Fibroblast of mammary gland (primary cell): ENCODE measurements at places on chromosomes 2 and 18.

DNA sequence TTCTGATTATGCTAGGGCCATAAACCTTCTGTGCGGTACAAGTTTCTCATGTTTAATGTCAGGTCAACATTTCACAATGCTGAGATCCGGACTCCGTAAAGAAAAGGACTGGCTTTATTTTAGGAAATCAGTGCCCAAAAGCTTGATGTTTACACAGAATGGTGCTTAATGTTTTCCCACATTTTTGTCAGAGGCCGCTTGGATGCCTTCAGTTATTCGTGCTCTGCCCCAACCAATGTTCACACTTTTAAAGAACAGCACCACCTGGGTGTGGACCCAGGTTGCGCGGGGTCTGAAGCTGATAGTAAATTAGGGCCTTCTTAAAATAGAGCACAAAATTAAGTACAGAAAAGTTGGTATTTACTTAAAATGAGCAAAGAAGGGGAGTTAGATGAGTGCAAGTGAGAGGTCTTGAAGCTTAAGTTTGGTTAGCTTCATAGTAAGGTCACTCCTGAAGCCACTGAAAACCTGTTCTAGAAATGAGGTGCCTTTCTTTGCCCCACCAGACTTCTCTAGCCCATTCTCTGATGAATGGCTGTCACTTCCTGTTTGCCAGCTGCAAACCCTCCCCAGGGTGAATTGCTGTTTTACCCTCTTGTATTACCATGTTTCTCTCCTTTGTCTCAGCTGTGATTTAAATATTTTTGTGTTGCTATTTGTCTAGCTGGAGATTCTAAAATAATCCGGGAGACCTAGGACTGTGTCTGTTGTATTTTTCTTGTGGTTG lies 20.5 kb downstream of the SLC3A1 start:
- DNase-seq = no peak

DNA sequence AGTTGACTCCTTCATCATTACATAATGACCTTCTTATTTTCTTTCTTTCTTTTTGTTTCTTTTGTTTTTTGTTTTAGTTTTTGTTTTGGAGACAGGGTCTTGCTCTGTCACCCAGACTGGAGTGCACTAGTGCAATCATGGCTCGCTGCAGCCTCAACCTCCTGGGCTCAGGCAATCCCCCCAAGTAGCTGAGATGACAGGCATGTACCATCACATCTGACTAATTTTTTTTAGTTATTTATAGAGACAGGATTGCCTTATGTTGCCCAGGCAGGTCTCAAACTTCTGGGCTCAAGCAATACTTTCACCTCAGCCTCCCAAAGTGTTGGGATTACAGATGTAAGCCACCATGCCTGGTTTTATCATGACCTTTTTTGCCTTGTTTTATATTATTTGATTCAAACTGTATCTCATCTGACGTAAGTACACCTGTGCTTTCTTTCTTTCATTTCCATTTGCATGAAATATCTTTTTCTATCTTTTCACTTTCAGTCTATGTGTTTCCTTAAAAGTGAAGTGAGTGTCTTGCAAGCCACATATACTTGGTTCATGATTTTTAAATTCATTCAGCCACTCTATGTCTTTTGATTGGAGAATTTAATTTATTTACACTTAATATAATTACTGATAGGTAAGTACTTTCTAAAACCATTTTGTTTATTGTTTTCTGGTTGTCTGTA lies 39.1 kb downstream of the SP100 start:
- no peak for DNase-seq

- DNase-seq = peak; percentile 61
Observed at GRCh38 chr2:174682578-174683391, 81.5 kb downstream of the CHRNA1 start.

GRCh38 chr2:109001201-109001600 lies 12.2 kb upstream of the EDAR start:
- DNase-seq = no peak

DNA sequence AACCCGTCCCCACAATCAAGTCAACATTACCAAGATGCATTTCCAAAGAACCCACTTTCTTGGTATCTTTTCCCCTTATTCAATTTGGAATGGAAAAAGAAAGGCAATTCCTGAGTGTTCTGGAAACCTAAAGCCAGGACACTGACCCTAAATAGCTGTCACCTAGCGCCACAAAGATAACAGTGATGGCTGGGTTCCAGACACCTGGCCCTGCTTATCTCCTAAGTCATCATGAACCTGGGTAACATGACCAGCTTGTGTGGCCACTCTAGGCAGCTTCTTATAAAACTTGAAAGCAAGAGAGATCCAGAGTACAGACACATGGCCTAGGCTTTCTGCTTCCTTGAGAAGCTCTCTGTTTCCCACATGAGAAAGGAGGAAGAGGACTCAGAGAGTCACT lies 95.4 kb downstream of the BOD1L2 start:
- no peak for DNase-seq

GRCh38 chr2:240957656-240958365 lies 40.6 kb upstream of the SNED1 start:
- no peak for DNase-seq

DNA sequence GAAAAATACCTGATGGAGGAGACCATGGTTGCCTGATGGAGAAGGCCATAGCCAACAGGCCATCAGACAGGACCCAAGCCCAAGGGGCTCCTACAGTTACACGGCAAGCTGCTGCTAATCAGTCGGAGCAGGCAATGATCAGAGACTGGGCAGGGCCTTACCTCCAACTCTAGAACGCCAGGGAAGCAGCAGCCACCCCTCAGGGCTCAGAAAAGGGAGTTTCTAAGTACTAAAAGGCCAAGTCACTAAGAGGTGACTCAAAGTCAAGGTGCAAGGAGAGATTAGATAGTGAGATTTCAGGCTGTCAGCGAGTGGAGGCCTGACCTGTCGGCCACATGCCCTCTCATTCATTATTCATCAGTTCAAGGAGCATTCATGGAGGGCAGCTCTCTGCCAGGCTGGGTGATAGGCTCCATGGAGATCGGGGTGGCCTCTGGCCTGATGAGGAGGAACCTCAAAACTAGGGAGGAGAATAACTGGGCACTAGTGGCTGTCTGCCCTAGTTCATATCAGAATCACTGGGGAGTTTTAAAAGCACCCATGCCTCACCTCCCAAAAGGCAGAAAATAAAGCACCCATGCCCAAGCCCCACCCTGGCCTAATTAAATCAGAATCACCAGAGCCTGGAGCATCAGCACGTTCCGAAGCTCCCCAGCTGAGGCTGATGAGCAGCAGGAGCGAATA lies 3.6 kb downstream of the VIL1 start:
- DNase-seq = no peak

DNA sequence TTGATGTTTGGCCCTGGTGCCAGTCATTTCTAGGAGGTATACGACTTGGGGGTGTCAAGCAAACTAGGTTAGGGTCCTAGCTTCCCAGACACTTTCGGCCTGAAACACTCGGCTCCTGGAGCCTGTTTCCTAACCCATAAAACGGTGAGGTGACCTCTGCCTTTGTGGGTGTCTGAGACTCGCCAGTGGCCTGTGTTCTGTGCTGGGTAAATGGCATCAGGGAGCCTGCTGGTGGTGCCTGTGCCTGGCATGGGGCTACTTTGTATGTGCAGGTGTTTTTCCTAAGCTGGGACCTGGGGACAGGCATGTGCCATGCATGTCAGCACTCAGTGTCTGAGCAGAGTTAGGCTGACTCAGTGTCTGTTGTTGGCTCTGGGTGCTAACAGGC lies 139.2 kb downstream of the GLI2 start:
- no peak for DNase-seq

- no peak for DNase-seq
Observed at GRCh38 chr2:37634914-37635503, 36.4 kb downstream of the CDC42EP3 start.

- DNase-seq = no peak
Observed at GRCh38 chr2:210022824-210023223, 20.4 kb downstream of the RPE start.

DNA sequence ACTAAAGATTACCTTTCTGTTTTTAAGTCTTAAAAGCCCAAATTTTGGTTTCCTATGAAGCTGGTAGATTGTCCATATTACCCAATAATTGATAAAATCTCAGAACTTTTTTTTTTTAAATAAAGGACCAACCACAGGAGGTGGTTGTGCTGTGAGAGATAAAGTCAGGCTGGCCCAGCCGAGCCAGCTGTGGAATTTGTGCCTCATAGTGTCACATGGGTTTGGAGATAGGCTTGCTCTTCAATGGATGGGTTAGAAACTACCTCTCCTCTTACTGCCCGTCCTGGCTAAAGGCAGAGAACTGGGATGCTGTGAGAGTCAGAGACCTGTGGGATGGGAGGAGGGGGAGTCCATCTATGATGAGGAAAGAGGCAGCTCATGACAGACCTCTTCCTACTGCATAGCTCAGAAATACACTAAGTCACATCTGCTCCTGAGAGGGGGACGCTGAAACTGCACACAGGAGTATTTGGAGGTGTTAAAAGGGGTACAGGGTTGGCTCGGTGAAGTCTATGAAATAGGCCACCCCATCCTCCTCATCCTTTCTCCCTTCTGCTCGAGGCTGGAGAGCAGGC lies 99.7 kb upstream of the MGAT4A start:
- no peak for DNase-seq

DNA sequence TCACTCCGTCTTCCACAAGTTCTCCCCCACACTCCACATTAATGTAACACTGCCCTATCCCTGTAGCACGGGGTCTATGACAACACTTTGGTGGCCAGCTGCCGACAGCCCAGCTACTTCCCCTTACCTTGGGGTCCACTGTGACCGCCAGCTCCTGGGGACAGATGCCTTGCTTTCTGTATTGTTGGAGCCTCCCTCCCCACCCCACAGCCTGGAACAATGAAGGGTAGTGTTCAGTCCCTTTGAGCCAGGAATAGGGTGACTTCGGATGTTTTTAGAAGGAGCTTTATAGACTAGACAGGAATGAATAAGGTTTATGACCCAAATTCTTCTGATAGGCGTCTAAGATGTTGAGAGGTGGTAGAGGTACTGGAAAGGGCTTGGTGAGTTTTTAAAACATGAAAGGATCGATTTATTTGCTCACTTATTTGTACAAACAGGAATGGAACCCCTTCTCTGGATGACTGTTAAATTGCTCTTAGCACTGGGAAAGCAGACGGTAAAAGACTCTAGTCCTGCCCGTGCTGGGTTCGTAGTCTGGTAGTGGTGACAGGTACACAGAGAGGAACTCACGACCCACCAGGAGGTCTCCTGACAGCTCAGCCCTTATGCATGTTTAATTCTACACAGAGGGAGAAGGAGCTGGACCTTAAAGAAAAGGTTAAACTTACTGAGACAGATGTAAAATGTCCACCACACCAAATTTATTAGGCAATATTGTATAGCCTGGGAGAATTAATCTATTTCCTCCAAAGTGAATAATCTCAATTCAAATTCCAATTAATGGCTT lies 90.9 kb downstream of the MYCN start:
- DNase-seq = no peak

- DNase-seq = no peak
Observed at GRCh38 chr2:107111623-107112022, 225.7 kb upstream of the ST6GAL2 start.

DNA sequence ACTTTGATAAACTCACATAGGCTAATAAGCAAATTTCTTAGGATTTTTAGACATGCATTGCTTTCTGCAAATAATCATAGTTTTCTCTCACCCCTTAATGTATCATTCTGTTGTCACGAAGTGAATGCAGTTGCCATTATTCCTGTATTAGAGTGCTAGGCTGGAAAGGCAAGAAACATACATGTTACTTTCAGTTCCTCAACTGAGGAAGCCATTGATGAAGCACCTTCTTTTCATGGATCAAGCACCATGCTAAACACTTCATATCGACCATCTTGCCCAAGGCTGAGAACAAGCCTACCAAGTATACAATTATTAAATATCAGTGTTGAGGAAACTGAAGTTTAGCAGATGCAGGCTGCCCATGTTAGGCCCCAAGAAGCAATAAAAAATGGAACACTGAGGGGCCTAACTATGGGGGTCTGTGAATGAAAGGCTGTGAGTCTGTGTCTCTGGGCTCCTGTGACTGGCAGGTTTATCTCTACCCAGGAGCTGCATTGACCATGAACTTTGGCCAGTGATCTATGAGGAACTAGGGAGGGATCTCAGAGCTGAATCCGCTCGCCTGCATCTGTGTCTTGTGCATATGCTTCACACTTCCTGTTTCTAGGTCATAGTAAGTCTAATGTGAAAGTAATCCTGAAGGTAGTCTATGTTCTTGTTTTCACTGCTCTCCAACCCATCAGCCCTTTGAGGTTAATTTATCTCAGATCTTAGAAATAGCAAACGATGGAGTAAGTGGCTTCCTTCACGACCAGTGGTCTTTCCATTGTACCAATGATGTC lies 16.0 kb upstream of the TSPYL6 start:
- no peak for DNase-seq

DNA sequence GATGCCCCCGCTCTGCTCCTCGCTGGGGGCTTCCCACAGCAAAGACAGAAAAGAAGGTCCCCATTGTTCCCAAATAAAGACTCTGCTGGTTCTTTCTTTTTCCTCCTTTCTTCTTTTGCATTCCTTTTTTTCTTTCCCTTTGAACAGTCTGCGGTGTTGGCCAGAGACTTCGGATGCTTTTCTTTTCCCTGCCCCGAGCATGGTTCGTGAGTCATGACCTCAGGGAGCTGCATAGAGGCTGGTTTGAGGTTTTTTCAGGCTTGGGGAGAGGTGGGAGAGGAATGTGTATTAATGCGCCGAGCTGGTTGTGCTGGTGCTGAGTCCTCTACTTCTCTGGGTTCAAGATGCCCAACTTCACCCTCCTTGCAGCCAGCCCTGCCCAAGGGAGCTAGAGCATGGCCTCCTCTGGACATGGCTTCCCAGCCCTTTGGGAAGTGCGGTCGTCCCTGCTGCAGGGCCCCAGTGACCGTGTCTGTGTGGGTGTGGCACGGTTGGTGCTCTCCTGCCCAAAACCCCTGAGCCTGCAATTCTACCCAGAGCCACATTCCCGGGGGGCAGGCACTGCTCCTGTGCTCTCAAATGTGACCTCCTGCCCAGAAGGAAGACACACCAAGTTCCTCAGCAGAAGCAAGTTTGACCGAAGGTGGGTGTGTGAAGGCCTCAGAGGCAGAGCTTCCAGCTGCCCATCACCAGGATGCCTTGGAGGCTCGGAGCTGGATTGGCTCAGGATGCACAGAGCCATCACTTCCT lies 9.0 kb upstream of the ARHGEF4 start:
- DNase-seq = peak; percentile 58

DNA sequence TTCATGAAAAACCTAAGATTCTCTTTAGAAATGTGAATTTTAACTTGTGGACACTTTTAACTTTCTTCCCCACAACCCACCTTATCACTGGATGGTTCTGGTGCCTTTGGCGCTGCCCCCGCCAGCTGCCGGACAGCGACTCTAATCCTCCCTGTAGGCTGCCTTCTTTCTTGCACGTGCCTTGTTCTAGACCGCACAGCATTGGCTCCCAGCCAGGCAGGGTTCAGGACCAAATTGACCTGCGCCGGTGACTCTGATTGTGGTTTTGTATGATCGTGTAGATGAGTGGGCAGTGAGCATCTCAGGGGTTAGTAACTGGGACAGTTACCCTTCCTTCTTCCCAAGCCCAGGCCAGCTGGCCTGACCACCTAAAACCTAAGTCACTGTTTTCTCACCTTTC lies 106.8 kb downstream of the ASAP2 start:
- DNase-seq = peak; percentile 67

- no peak for DNase-seq
Observed at GRCh38 chr18:4750393-4751346, 295.6 kb upstream of the DLGAP1 start.

GRCh38 chr2:102271844-102272243 lies 39.5 kb upstream of the IL1RL1 start:
- no peak for DNase-seq

- DNase-seq = peak; percentile 35
Observed at GRCh38 chr2:3683748-3684454, 19.5 kb upstream of the DCDC2C start.

- DNase-seq = no peak
Observed at GRCh38 chr2:105641389-105641811, 103.3 kb upstream of the NCK2 start.
